Uterus (tissue), 4 donors: ENCODE measurements at places on chromosomes 6 and 20. TPM values are rescaled to one million over a fixed set of nuclear protein-coding genes. Genes with fewer than 3 reads are reported as not detected.

- no peak for DNase-seq
These were observed 421.7 kb downstream of the C6orf118 start for GRCh38 chr6:164887660-164888059.

GRCh38 chr6:16332175-16332542 lies 93.8 kb downstream of the GMPR start:
- peak; percentile 81 for DNase-seq

Gene ARMH2
- not detected for total RNA-seq

GRCh38 chr6:116672306-116672705 lies 3.7 kb upstream of the ZUP1 start:
- DNase-seq: no peak

GRCh38 chr20:21181028-21181427 lies 55.1 kb downstream of the KIZ start:
- no peak for DNase-seq

Gene GNRH2
- not detected for total RNA-seq

DNA sequence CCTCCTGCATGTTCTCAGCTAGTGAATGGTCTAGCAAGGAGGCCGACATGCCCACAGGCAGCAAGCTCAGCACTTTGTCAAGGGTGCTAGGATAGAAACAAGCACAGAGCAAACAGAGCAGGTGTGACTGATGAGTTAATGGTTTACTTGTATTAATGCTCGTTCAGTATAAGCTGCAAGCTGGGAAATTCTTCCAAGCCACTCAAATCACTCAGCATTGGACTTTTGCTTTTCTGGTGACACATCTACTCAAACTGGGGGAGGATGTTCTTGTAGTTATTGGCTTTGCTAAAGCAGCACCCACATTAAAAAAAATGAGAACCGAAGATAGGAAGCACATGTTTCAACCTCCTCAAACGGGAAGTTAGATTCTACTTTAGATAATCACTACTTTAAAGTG lies 43.1 kb upstream of the NEDD9 start:
- no peak for DNase-seq

GRCh38 chr20:44109951-44110361 lies 77.0 kb downstream of the JPH2 start:
- DNase-seq: no peak

GRCh38 chr20:63574156-63574828 lies at the start of gene HELZ2:
TSS of gene HELZ2 (minus strand) at chr20:63574239. CDS start at chr20:63572385, 1,854 bp downstream.
- DNase-seq: peak; percentile 79

- DNase-seq: no peak
These were observed 25.0 kb upstream of the CDKAL1 start for GRCh38 chr6:20509212-20509611.

- no peak for DNase-seq
These were observed 14.3 kb downstream of the ZNF451 start for GRCh38 chr6:57104336-57104735.

- no peak for DNase-seq
These were observed 96.6 kb downstream of the TIAM2 start for GRCh38 chr6:155091756-155092155.

Gene SDCBP2
- total RNA-seq: 9.1 TPM

DNA sequence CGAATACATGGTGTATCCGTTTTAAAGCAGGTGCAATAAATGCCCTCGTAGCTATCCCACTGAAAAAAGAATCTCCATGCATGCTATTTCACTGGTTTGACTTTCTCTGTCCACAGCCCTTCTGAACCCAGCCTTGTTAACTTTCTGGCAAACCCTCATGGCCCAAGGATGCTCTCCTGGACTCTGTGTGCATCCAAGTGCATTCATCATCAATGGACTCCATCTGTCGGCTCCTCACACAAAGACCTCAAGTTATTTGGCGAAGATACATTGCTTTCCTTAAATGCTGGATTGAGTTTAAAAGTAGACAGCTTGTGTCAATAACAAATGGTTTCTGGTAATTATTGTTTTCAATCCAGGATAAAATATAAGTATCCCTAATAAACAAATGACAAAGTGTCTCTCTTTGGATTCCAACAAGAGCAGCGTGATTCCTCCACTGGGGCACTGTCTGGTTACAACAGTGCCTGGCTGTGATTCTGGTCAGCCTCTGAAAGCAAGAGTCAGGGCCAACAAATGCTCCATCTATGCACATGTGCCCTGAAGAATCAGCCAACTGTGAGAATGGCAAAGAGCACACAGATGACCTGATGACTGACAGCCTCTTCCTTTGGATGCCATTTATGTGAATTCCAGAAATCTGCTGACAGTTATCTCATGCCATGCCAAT lies 55.7 kb downstream of the FYN start:
- no peak for DNase-seq

- no peak for DNase-seq
These were observed 25.0 kb downstream of the IL22RA2 start for GRCh38 chr6:137148306-137149034.

DNA sequence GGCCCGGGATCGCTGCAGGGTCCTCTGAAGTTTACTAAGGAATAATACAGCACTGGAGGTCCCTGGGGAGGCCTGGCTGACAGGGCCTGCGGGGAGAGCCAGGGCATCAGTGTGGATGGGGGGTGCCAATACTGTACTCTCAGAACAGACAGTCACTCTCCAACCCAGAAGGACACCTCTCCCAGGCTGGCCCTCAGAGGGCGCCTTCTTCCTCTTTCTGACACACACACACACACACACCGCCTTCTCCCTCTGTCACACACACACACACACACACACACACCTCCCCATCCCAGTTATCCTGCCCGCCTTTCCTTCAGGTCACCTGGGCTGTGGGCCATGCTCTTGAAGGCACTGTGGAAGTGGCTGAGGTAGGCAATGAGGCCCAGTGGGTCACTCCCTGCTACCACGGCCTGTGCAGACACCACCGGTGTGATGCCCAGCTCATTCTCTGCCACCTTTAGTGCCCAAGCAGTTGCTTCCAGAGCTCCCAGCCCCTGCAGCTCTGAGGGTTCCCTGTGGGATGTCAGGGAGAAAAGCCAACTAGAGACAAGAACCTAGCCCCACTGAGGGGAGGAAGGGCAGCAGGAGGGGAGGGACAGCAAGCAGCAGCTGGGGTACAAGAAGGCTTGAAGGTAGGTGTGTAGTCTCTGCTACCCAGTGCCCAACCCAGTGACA lies 7.5 kb downstream of the SMPD2 start:
- DNase-seq: no peak

DNA sequence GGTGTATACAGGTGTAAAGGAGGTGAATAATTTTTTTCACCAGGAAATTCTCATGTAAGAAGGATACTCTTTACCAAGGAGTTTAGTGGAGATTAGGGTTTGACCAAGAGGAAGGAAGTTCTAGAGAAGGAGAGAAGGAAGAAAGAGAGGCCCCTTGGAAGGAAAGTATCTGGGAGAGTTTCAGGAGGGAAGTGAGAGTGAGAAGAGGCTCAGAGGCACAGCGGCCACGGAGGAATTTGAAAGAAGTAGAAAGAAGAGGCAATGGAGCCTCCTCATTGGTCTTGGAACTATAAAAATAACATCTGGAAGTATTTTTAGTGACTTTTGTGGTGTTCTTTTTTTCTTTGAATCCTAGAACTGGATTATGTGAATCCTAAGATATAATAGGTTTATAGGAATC lies 50.8 kb upstream of the MCUR1 start:
- DNase-seq: no peak

- no peak for DNase-seq
These were observed 5.4 kb downstream of the NPBWR2 start for GRCh38 chr20:64101731-64102621.

GRCh38 chr6:89887452-89888137 lies 6.7 kb upstream of the GJA10 start:
- no peak for DNase-seq

Gene PTCRA
- total RNA-seq: not detected

DNA sequence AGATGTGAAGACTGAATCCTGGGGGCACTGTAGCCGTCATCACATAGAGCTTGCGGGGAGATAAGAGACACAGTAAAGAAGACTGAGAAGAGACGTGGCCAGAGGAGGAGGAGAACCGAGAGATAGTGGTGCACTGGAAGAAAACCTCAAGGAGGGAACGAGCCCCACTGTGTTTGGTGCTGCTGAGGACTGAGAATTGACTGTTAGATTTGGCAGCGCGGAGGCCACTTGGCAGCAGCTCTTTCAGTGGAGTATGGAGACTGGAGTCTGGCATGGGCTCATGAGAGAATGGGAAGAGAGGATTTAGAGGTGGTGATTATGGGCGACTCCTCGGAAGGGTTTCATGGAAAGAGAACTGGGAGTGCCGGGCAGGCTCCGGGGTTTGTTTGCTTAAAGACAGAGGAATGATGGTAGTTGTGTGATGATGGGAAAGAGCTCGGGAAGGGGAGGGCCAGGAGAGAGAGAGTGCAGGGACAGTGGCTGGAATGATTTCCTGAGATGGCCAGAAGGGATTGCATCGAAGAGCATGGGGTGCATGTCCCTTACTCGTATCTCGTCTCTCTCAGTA lies 18.0 kb downstream of the CDYL start:
- DNase-seq: no peak

GRCh38 chr6:159979136-159979874 lies 10.4 kb downstream of the IGF2R start:
- no peak for DNase-seq

DNA sequence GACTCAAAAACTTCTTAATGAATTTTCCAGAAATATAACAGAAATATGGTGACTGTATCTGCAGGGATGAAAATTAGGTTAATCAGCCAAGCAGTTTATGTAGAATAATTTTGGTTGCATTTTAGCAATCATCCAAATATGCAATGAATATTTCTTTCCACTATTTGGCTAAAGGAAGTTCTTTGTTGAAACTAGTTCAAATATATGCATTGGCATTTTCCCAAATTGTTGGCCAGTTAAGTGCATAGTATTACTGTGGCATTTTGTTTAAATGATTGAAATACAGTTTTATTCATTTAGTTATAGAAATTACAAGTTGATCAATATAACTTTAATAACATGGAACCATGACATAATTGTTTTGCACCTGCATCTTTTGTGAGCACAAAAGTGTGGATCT lies 115.5 kb downstream of the DOK5 start:
- no peak for DNase-seq

GRCh38 chr6:105814745-105815536 lies 271.2 kb upstream of the PRDM1 start:
- DNase-seq: no peak

- DNase-seq: no peak
These were observed 109.2 kb upstream of the MCHR2 start for GRCh38 chr6:100103194-100103593.

DNA sequence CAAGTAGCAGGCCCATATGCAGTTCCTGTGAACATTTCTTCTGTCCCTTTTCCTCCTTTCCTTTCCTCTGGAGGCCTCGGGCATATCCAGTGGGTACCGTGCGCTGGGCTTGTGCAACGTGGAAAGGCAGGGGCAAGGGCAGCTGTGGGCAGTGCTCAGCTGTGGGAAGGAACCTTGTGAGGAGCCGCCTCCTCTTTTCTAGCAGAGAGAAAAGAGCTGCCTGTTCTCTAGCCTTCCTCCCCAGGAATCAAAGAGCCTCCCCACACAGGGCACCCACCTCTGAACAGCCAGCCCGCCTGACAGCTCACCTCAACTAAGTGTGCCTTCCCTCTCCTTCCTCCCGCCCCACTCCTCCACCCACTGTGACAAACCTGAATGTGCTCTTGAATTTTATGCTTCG lies 143.3 kb upstream of the HDDC2 start:
- DNase-seq: no peak

DNA sequence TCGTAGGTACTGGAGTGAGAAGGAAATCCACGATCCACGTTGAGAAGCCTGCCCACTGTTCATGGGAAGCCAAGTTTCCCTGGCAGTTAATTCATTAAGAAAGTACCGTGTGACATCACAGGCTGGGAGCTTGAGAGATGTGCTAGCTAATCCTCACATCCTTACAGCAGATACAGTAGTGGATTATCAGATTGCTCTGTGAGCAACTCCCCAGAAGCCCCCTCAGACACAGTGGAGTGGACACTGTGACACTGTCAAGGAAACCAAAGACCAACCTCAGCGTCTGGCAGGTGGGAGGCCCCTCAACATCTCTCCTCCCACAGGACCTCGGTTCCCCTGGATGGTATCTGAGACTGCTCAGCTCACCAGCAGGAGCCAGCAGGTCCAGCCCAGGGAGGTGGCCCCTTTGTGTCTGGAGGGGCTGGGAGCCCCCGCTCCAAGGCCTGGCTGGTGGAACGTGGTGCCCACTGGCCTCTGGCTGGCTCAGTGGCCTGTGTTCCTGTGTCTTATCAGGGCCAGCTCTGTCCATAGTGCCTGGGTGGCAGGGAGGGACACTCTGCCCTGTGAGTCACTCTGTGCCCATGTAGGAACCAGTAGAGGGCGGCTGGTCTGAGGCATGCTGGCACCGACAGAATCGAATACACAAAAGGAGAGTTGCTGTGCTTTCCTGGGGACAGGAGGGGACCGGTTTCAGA lies 7.2 kb downstream of the PYGB start:
- no peak for DNase-seq

- no peak for DNase-seq
These were observed 305.2 kb downstream of the ESR1 start for GRCh38 chr6:152112491-152113261.

Gene MOG
- total RNA-seq: not detected

Gene NKX2-4
- total RNA-seq: not detected

Gene TRIM10
- total RNA-seq: not detected

Gene OXT
- not detected for total RNA-seq

GRCh38 chr20:12028771-12029170 lies 111.1 kb downstream of the BTBD3 start:
- no peak for DNase-seq

- DNase-seq: no peak
These were observed 44.2 kb upstream of the FAM50B start for GRCh38 chr6:3804964-3805363.

Gene CAGE1
- total RNA-seq: not detected
